ENCODE measurements at places on chromosomes 7 and 10.

- DNase-seq: no peak
Observed at GRCh38 chr10:21712975-21713374, 178.9 kb downstream of the MLLT10 start.

DNA sequence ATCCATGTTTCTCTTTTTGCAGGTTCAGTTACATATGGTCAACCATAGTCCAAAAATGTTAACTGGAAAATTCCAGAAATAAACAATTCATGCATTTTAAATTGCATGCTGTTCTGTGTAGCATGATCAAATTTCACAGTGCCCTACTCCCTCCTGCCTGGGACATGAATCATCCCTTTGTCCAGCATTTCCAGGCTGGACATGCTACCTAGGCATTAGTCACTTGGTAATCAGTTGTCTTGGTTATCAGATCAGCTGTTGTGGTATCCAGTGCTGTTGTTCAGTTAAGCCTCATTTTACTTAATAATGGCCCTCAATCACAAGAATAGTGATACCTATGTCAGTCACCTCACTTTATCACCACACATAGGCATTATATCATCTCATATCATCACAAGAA, 7.3 kb upstream of the PNLIP start:
- no peak for DNase-seq

- no peak for DNase-seq
Observed at GRCh38 chr10:84008878-84009277, 130.4 kb upstream of the GHITM start.

DNA sequence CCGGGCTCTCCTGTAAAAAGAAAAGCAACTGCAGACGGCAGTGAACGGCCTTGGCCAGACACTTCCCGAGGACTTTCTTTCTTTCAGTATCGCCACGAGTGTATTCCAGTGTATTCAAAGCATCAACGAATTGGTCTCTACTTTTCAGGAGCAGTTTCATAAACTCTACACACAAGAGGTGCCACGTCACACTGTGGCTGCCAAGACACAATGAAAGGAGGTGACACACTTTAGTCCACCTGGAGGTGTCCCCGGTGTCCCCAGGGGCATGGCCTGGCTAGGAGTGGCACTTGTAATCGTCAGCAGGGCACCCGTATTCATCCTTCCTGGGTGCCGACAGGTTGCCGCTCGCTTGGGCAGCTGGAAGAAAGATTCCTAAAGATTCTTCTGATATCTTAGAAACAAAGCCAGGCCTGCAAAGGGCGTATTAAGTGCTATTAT, 5.0 kb downstream of the TNS3 start:
- DNase-seq: no peak

GRCh38 chr7:43244784-43245183, 132.3 kb downstream of the HECW1 start:
- no peak for DNase-seq

DNA sequence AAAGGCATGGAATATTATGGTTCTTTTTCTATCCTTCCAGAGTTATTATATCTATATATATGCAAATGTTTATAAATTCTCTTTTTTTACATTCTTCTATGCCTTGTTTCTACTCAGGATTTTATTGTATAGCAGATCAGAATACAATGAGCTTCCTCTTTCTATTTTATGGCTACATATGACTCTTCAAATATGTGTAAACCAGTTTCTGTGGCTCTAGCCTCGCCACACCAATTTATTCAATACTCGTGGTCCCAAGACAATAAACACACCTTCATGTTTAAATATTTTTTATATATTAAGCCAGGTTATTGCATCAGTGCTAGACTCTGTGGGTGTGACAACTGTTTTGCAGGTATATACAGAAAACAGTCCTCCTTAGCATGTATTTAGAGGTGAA, 237.5 kb upstream of the MKLN1 start:
- no peak for DNase-seq

GRCh38 chr7:129366-130221, 62.8 kb upstream of the FAM20C start:
- no peak for DNase-seq

GRCh38 chr10:33657154-33657908, 322.9 kb upstream of the NRP1 start:
- no peak for DNase-seq

DNA sequence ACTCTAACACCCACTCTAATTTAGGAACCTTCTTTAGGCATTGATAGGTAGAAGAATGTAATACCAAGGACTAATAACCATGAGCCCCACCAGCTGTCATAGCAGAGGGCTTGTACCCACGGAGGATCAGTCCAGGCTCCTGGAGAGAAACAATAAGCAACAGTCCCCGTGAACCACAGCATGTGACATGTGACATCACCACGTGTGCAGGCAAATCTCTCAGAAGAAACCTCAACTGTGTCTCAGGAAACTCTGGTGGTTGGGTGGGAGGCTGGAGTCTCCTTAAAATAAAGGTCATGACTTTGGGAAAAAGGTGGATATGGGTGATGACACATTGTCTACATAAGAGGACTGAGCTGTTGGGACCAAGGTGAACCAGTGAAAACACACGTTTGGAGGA, 653.9 kb upstream of the FOXK1 start:
- DNase-seq: no peak

GRCh38 chr10:90417029-90417428, 440.8 kb downstream of the HTR7 start:
- no peak for DNase-seq

GRCh38 chr10:22379059-22379458, 33.8 kb downstream of the SPAG6 start:
- no peak for DNase-seq

GRCh38 chr7:116724560-116725231, 52.7 kb downstream of the MET start:
- DNase-seq: no peak

DNA sequence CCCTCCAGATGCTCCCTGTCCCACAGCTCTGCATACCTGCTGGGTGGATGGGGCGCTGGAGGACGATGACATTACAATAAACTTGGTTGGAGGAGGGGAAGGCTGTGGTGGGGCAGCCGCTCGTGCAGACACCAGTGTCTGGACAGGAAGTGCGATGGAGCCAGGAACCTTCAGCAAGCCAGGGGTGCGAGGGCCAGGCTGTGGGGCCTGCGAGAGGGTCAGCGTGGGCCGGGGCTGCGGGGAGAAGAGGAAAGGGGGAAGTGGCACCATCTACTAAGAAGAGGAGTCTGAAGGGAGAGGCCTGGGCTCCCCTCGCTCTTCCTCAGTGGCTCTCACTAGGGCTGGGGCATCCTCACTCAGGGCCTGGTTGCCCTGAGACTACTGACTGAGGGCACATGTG, 6.4 kb downstream of the AP4M1 start:
- no peak for DNase-seq

DNA sequence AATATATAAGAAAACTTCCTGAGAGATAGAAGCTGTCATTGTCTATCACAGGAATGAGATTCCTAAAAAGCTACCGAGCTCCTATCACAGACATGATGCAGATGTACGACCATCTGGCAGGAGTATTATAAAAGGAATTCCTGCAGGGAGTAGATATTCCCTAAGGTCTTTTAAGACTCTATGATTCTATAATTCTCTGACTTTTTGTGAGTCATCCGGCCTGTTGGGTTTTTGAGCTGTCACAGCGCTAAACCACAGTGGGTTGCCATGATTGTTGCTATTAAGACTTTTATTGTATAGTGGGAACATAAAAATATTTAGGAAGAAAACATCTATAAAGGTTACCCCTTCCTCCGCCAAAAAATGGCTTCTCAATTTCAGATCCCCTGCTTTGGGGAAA, 223.4 kb downstream of the BMPER start:
- no peak for DNase-seq

- DNase-seq: no peak
Observed at GRCh38 chr10:53331460-53331859, 558.9 kb upstream of the MBL2 start.

DNA sequence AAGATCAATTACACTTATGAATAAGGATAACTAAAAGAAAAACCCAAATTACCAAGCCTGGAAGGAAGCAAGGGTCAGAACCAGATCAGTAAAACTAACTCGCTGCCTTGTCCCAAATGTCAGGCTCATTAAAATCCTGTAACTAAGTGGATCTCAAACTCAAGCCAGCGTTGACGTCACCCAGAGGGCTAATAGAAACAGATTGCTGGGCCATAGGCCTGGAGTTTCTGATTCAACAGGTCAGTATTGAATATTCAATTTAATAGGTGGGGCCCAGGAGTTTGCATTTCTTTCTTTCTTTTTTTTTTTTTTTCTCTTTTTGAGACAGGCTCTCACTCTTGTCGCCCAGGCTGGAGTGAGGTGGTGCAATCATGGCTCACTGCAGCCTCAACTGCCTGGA, 397.0 kb downstream of the CALN1 start:
- no peak for DNase-seq

DNA sequence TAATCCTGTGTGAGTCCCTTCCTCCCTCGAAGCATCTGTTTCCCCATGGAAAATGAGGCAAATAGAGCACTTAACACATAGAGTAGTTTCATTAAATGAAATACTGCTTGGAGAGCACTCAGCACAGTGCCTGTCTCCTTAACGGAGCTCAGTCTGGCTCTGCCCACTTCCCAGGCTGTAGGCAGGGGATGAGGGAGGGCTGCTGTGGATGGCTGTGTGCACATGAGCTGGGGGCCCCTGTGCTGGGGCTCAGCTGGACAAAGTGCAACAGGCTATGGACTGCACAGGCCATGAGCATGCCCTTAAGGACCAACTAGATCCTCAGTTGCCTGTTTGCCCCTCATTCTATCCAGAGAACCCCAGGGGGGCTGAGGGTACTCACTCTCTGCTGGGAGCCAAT, 14.5 kb downstream of the ZCCHC24 start:
- DNase-seq: no peak

DNA sequence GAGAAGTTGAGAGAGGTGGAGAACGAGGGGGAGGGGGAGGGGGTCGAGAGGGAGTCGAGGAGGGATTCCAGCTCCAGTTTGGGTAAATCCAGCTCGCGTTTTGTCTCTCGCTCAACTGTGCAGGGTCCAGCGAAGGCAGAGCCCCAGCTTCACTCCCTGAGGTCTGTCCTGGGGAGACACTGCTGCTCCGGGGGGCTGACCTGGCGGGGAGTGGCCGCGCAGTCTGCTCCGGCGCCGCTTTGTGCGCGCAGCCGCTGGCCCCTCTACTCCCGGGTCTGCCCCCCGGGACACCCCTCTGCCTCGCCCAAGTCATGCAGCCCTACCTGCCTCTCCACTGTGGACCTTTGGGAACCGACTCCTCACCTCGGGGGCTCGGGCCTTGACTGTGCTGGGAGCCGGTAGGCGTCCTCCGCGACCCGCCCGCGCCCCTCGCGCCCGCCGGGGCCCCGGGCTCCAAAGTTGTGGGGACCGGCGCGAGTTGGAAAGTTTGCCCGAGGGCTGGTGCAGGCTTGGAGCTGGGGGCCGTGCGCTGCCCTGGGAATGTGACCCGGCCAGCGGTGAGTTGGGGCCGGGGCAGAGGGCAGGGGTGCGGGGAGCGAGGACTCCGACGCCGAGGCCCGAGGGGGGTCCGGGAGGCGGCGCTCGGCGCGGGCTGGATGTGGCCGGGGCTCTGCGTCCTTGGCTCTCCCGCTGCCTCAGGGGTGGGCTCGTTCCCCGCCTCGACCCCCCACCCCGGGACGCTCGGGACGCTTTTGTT, at the start of gene TET1:
TET1 (plus strand) TSS at position 152 of the 757 bp plus-strand sequence. CDS start 12,002 bp downstream, outside the sequence.
- peak; percentile 24 for DNase-seq

DNA sequence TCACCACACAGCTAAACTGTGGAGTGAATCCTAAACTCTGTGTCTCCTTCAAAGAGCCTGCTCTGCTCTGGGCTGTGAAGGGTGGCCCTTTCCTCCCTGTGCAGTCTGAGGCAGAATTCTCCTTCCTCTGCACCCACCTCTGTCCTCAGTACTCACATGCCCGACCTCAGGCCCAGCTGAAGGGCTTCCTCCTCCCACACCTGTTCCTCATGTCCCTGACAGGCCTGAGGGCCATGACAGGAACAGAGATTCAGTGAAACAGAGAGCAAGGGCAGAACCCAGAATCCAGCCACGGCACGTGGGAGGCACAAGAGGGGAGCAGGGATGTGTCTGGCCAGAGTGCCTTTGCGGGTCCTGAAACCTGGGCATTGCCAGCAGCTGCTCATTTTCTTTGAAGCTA, 13.9 kb downstream of the CREB3L2 start:
- DNase-seq: no peak

GRCh38 chr7:139265673-139266072, 34.6 kb downstream of the UBN2 start:
- no peak for DNase-seq

DNA sequence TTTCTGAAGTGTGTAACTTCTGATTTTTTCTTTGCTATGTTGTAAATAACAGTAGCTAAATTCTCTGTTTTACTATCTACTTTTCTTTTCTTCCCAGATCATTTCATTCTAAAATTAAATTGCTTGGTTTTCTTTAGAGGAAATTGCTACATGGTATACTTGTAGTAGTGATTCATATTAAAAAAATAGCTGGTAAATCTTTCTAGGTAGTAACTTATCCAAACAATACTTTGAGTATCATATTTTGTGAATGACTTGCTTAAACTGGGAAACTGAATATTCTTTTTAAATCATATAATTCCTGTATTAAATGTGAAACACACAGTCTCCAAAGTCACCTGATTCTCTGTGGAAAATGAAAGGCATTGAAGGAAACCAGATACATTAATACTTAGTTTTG, 85.5 kb downstream of the ZNRF2 start:
- DNase-seq: no peak

GRCh38 chr7:522071-522950, 2.7 kb upstream of the PDGFA start:
- DNase-seq: peak; percentile 46

DNA sequence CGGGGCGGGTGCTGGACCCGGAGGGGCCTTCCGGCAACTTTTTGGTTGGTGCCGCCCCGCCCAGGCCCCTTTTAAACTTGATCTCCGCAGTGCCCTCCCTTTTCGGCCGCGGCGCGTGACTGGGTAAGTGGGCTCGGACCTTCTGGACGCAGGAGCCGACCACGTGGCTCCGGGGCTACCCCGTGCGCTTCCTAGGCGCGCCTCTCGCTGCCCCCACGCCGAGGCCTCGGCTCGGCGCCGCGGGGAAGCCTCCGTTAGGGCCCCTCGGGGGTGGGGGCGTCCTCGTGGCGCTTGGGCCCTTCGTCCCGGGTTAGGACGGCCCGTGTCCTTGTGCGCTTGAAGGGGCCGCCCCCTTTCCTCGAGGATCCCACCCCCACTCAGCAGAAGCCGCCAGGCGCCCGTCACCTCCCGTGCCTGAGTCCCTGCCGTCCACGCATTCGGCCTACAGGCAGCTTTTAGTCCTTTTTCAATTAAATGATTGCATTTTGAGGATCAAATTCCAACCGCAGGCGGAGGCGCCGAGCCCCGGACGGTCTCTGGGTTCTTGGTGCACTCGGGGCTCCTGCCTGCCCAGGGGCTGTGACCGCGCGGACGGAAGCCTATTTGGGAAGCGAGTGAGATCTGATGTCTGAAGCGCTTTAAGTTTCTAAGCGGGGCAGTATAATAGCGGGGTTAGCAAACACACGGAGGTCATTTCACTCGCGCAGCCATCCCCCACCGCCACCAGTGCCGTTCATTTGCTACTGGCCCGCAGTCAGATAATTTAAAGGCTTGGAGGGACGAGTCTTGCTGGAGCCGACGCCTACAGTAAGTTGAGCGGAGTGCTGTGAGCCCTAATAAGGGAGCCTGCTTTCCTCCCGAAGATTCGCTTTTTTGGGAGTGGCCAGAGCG, 31.8 kb upstream of the TOMM7 start:
- DNase-seq: peak; percentile 84
